ENCODE measurements at places on chromosomes 16 and 17. TPM values are rescaled to one million over a fixed set of nuclear protein-coding genes. Genes with fewer than 3 reads are reported as not detected.

PRSS53 gene
- polyA plus RNA-seq: 0.46 TPM

CLEC18B gene
- 2.6 TPM for polyA plus RNA-seq

MED1 gene
- 7.4 TPM for polyA plus RNA-seq

SLC13A5 gene
- 3.1 TPM for polyA plus RNA-seq

CCDC154 gene
- polyA plus RNA-seq: 4.5 TPM

HAPSTR1 gene
- polyA plus RNA-seq: 11.1 TPM

ADAP2 gene
- 10.0 TPM for polyA plus RNA-seq

LASP1 gene
- 33.7 TPM for polyA plus RNA-seq

TBC1D3E gene
- not detected for polyA plus RNA-seq

CTRB2 gene
- polyA plus RNA-seq: 26.6 TPM

SCO1 gene
- polyA plus RNA-seq: 8.0 TPM

KCNJ2 gene
- polyA plus RNA-seq: 0.31 TPM

OMG gene
- polyA plus RNA-seq: 5.7 TPM
